ENCODE measurements at places on chromosomes 2 and 18.

DNA sequence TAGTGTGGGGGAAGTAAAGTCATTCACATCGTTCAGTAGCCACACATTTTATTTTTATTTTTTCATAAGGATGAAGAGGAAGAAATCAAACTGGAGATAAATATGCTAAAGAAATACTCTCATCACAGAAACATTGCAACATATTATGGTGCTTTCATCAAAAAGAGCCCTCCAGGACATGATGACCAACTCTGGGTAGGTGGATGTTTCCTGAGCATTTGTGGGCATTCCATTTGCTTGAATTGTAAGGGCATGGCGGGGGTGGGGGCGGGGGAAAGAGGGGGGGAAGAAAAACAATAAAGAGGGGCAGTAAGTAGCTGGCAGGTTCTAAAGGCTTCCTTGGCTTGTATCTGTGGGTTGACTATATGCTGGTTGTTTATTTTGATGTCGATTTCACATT lies 126.4 kb downstream of the MAP4K4 start:
- DNase-seq = no peak

DNA sequence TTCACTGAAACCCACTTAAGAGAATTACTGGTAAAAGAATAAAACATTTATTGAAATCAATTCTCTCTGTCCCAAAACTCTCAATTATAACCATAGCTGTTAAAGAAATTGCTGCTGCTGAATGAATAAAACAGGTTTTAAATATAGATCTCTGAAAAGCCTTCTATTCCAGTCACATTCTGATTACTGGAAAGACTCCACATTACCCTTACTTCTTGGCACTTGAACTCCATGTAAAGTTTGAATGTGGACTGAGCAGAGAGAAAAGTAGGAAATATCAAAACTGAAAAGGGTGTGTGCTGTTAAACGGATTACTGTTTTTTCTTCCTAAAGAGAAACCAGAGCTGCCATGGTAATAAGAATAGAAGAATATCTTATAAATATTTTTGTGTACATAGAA lies 655.3 kb upstream of the SETBP1 start:
- DNase-seq = no peak

- peak; percentile 56 for DNase-seq
These were observed 1.1 kb upstream of the ONECUT2 start for GRCh38 chr18:57433934-57434535.

DNA sequence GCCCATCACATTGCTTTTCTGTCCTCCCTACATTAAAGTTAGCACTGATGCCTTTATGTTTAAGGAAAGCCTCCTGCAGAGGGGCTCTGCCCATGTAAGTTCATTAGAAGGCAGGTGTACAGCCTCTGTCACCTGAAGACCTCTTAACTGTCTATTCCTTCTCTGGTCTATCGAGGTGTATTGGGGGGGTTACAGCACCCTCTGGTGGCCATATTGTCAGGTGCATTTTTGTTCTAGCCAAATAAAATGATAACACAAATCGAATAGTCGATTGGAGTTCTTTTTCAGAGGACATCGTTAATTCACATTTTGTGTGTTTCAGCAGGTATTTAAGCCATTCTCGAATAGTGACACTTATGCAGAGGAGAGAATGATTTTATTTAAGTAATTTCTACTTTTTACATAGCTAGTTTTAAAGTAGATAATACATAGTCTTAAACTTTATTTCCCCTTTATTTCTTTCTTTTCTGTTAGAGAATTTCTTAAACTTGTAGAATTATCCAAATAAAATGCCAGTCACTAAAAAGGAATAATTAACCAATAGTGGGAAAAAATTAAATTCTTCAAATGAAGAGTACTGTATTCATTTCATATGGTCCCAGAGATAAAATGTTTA lies 136.8 kb downstream of the NEDD4L start:
- peak; percentile 66 for DNase-seq

DNA sequence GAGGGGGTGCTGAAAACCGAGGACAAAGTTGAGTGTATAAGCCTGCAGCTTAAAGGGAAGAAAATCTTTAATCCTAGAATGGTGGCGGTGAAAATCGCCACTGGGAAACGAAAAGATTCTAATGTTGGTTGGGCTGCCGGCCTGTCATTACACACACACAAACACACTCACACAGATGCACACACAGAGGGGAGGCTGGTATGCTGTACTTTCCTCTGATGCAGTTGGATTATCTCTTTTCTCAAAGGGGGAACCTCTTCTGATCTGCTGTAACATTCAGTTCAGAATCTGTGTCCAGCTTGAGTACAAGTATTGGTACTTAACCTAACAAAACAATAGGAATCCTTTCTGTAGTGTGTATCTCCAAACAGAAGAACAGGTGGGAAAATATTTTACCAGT lies 39.0 kb downstream of the ANXA4 start:
- DNase-seq = no peak

- DNase-seq = no peak
These were observed 1.6 kb downstream of the RAB27B start for GRCh38 chr18:54829856-54830255.

GRCh38 chr2:173472112-173472511 lies 117.4 kb downstream of the CDCA7 start:
- DNase-seq = no peak

- no peak for DNase-seq
These were observed 61.8 kb upstream of the EFEMP1 start for GRCh38 chr2:55985406-55985805.

DNA sequence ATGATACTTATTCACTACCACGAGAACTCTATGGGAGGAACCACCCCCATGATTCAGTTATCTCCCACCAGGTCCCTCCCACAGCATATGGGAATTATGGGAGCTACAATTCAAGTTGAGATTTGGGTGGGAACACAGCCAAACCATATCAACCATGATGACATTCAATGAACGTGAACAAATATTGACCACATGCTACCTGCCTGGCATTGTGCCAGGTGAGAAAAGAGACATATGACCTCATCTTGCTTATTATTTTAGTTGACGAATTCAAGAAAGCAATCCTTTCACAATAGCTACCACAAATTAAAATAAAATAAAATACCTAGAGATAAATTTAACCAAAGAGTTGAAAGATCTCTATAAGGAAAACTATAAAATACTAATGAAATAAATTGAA lies 286.5 kb upstream of the CRIM1 start:
- no peak for DNase-seq

GRCh38 chr2:182447863-182448262 lies 21.0 kb upstream of the PDE1A start:
- DNase-seq = no peak

DNA sequence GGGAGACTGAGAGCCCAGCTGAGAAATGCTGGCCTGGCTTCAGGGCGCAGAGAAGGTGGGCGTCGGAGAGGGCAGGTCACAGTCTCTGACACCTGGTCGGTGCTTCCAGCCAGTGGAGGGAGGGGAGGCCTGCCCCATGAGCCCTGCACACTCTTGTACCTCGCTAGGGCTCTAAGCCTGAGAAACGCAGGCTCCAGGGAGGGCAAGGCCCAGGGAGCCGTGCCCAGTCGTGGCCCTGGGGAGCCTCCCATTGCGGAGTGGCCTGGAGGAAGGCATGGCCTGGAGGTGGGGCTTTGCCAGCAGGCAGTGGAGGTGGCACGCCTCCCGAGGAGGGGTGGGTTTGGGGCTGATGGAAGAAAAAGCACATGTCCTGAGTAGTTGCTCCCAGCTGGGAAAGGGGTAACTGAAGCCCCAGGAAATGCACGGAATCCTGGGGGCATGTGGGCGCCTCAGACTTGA lies 39.0 kb downstream of the MTERF4 start:
- DNase-seq = no peak

GRCh38 chr2:171814883-171815282 lies 79.2 kb downstream of the SLC25A12 start:
- DNase-seq = peak; percentile 28

GRCh38 chr2:88350331-88351248 lies 101.9 kb downstream of the FOXI3 start:
- peak; percentile 84 for DNase-seq

DNA sequence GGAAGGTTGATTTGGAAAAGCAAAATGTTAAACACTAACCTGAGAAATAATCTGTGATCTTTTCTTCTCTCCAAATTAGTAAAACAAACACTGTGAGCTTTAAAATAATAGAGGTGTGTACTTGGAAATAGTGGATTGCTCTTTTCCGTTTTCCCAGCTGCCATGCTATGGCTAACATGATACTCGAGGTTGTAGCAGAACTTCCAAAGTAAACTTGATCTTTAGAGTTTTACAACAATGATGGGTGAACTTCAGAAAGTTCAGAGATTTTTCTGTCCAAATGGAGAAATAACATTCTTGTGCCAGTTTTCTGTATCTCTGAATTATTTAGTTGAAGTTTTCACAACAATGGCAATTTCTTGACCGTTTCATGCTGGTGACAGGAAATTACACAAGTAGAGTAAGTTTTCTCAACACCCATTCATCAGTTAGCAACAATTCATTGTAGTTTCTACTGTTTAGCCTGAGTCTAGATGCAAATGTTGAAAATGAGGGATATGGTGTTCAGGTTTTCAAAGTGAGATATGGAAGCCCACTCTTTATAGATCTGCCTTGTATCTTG lies 135.3 kb upstream of the CTAGE1 start:
- DNase-seq = no peak

DNA sequence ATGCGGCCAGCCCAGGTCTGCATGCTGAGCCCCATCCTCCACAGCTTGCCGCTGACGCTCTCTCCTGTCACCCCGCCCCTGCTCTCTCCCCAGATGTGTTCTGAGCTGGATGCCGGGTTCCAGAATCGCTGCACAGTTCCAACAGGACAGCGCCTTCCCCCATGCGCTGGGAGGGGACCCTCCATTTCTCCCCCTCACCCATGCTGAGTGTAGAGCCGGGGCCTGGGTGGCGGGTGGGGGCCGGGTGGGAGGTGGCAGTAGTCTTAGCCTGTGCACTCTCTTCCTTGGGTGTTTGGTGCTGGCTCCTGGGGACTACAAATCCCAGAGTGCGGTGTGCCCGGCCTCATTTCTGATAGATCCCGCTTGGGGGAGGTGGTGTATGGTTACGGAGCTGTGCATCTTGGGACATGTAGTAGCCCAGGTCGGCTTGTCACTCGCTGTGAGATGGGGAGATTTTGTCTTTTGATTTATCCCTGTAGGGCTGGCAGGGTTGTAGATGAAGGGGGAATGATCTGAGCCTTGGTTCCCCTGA lies 6.8 kb downstream of the DNAJB2 start:
- peak; percentile 84 for DNase-seq

- DNase-seq = no peak
These were observed 96.9 kb downstream of the SPP2 start for GRCh38 chr2:234147335-234147861.

DNA sequence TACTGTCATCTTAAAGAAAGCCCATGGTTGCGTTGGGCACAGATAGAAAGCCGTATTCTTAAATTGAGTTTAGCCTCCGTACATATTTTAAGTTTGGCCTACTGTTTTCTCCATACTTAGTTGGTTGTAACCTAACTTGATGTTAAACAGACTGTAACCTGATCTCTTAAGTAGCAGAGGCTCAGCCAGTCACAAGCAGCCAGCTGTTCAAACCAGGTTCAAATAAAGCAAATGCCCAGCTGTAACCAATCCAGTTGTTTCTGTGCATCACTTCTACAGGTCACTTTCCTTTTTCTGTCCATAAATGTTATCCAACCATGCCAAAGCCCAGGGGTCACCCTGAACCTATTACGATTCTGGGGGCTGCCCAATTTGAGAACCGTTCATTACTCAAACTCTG lies 10.0 kb upstream of the THADA start:
- no peak for DNase-seq

- peak; percentile 35 for DNase-seq
These were observed 1.6 kb downstream of the MAP4K4 start for GRCh38 chr2:101698844-101699754.

DNA sequence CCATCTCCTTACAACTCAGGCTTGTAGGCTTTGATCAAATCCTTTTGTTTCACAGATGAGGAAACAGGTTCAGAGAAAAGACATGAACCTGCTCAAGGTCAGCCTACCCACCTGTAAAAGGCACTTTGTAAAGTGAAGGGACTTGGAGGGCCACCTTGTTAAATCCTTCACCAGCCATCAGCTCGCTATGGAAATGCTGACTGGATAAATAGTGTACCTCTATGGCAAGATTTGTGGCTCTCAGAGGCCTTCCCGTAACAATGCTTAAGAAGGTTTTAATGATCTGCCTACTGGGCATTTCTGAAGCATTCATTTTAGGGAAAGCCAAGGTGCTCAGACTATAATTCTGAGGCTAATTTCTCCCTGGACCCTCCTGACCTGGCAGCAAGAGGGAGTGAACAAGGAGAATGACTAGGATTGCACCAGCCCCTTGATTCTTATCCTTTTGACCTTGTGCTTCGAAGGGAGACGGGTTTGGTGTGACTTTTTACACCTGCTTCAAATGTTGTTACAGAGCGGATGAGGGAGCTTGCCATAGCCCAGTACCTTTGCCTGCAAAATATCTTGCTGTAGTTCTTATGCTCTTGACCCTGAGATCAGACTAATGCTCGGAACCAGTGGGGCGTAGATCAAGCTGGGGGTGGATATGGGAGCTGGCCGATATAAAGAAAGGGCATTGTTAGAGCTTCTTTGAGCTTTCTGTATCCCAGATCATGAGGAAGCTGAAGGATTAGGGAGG lies 90.9 kb upstream of the CXCR4 start:
- no peak for DNase-seq

DNA sequence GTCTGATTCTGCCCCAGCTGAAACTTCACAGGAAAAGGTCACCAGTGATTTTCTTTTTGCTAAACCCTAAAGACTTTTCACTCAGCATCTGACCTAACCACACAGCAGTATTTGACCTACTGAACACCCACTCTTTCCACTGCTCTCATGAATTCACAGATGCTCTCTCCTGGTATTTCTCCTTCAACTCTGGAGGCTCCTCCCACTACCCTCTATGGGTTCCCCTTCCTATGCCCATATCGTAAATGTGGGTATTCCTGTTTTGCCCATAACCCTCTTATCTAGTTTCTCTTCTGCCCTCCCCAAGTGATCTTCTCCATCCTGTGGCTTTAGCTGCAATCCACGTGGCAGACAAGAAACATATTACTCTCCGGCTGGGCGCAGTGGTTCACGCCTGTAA lies 7.6 kb downstream of the PLEKHM3 start:
- no peak for DNase-seq

GRCh38 chr18:54358495-54359040 lies 862 bp downstream of the C18orf54 start:
- DNase-seq = no peak

DNA sequence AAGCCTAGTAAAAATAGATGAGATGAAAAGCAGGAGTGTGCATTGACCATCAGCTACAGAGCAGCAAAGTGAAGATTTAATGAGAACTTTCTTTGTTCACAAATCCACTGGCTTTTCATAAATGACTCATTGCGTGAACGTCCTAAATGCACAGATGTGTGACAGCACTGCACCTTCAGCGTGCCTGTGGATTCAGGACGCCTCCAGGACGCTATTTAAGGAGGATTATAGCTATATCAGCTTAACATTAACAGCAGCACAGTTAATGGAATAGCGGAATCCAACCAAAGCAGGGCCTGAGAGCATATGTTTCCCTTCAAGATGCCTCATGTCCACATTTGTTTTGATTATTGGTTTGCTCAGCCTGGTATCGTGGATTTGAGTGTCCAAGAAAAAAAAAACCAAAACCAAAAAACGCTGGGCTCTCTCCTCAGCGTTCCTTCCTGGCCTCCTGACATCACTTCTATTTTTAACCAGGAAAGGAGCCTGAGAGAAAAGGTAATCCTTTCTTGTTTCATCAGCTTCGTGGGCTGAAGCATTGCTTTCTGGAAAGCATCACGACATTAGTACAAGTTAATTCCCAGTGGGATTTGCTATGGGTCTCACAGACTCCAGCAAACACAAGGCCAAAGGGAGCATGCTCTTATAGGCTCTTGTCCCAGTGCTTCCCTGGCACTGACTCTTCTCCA lies 447.0 kb upstream of the SMIM21 start:
- no peak for DNase-seq

- DNase-seq = no peak
These were observed 431.3 kb downstream of the CMPK2 start for GRCh38 chr2:6434438-6434837.

GRCh38 chr18:417495-417894 lies 83.0 kb downstream of the COLEC12 start:
- DNase-seq = no peak
